Gastrocnemius medialis (tissue), 4 donors: ENCODE measurements at places on chromosomes 1 and 21.

GRCh38 chr1:199247891-199248290 is 609.1 kb downstream of the PTPRC start:
- no peak overlapping the region for H3K27ac ChIP-seq
- H3K36me3 ChIP-seq = no peaks in the 10 kb centered on the region
- no peak for DNase-seq
- no peaks in the 10 kb centered on the region for H3K4me1 ChIP-seq

- H3K4me1 ChIP-seq = no peaks in the 10 kb centered on the region
- H3K27me3 ChIP-seq = no peaks in the 10 kb centered on the region
- H3K4me3 ChIP-seq = no peak overlapping the region
- H3K36me3 ChIP-seq = no peaks in the 10 kb centered on the region
- H3K27ac ChIP-seq = no peak overlapping the region
- DNase-seq = no peak
Measured at GRCh38 chr21:21714426-21714825, 716.2 kb downstream of the NCAM2 start.

- H3K4me1 ChIP-seq = peaks cover 60% of the 10 kb centered on the region
- H3K36me3 ChIP-seq = peaks cover 35% of the 10 kb centered on the region
- H3K4me3 ChIP-seq = peak overlapping the region; percentile 74
- peak; percentile 73 for DNase-seq
- H3K27me3 ChIP-seq = no peaks in the 10 kb centered on the region
Measured at GRCh38 chr1:6599141-6599975, 3.3 kb downstream of the KLHL21 start.

GRCh38 chr1:8026153-8026975 is at the start of gene ERRFI1:
Gene ERRFI1, minus strand, starts transcription at chr1:8026309. Its CDS starts 10,690 bp downstream, at chr1:8015619.
- peak within 1 kb of the TSS; percentile 81 for H3K4me3 ChIP-seq
- H3K4me1 ChIP-seq = peaks cover 49% of the 10 kb centered on the region
- DNase-seq = peak; percentile 95
- peak within 1 kb of the TSS; percentile 87 for H3K27ac ChIP-seq
- no peaks in the 10 kb centered on the region for H3K27me3 ChIP-seq

DNA sequence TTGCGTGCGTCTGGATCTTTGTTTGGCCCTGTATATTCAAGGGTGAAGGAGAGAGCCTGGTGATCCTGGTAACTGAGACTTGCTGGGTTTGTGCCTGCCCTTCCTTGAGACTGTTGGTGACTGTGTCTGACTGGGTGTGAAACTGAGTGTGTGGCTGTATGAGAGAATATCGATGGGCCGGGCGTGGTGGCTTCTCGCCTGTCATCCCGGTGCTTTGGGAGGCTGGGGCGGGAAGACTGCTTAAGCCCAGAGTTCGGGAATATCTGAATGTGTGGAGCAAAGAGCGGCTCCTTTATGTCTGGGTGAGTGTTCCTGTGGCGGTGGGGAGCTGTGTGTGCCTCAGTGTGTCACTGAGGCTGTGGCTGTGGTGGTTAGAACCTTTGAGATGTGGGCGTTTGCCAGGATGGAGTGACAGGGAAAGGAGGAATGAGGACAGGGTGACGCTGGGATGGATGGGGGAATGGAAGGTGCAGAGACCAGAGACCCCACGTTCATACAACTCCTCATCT is 2.7 kb upstream of the MARCKSL1 start:
- no peaks in the 10 kb centered on the region for H3K27me3 ChIP-seq
- H3K36me3 ChIP-seq = no peaks in the 10 kb centered on the region
- DNase-seq = no peak
- no peak overlapping the region for H3K27ac ChIP-seq

GRCh38 chr1:45340816-45341466 is 701 bp upstream of the MUTYH start:
- H3K4me1 ChIP-seq = peaks cover 18% of the 10 kb centered on the region
- peak overlapping the region; percentile 99 for H3K27ac ChIP-seq
- peak overlapping the region; percentile 98 for H3K4me3 ChIP-seq

GRCh38 chr1:172323686-172324085 is 96.8 kb upstream of the C1orf105 start:
- H3K27me3 ChIP-seq = no peaks in the 10 kb centered on the region
- no peak overlapping the region for H3K27ac ChIP-seq
- DNase-seq = no peak
- peaks cover 3% of the 10 kb centered on the region for H3K4me1 ChIP-seq
- H3K4me3 ChIP-seq = no peak overlapping the region

- H3K27me3 ChIP-seq = no peaks in the 10 kb centered on the region
- H3K4me1 ChIP-seq = peaks cover 2% of the 10 kb centered on the region
- no peak for DNase-seq
- H3K36me3 ChIP-seq = no peaks in the 10 kb centered on the region
- H3K27ac ChIP-seq = no peak overlapping the region
Measured at GRCh38 chr1:53576866-53577760, 117.9 kb downstream of the DMRTB1 start.

DNA sequence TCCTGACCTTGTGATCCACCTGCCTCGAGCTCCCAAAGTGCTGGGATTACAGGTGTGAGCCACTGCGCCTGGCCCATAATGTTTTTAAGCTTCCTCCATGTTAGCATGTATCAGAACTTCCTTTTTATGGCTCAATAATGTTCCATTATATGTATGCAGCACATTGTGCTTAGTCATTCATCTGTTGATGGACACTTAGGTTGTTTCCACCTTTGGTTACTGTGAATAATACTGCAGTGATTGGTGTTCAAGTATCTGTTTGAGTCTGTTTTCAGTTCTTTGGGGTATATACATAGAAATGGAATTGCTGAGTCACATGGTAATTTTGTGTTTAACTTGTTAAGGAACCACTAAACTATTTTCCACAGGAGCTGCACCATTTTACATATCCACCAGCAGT is 17.7 kb downstream of the CMPK1 start:
- no peaks in the 10 kb centered on the region for H3K27me3 ChIP-seq
- no peaks in the 10 kb centered on the region for H3K36me3 ChIP-seq
- H3K4me3 ChIP-seq = no peak overlapping the region
- no peaks in the 10 kb centered on the region for H3K4me1 ChIP-seq
- no peak overlapping the region for H3K27ac ChIP-seq

- peaks cover 14% of the 10 kb centered on the region for H3K4me1 ChIP-seq
- no peak overlapping the region for H3K27ac ChIP-seq
- no peak for DNase-seq
Measured at GRCh38 chr1:53547231-53547790, 88.1 kb downstream of the DMRTB1 start.

DNA sequence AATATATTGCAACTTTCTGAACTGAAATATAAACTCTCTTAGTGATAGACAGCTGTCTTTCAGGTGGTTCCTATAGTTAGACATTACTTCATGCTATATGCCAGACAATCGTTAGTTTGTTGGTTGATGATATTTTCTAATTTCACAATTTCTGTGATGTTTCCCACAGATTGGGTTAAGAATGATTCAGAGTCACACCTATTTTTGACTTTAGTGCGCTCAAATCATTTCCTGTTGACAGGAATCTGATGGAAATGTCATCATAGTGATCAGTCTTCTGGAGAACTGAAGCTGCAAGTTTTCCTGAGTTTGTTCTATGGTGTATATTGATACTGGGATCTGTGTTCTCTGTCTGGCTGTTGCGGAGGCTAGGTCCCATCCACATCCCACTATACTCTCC is 119.7 kb downstream of the C1orf21 start:
- no peak overlapping the region for H3K4me3 ChIP-seq
- H3K36me3 ChIP-seq = peaks cover 11% of the 10 kb centered on the region
- H3K4me1 ChIP-seq = peaks cover 62% of the 10 kb centered on the region
- H3K27ac ChIP-seq = peak overlapping the region; percentile 96

- no peak for DNase-seq
- H3K4me1 ChIP-seq = no peaks in the 10 kb centered on the region
- H3K4me3 ChIP-seq = no peak overlapping the region
- H3K27ac ChIP-seq = no peak overlapping the region
- no peaks in the 10 kb centered on the region for H3K36me3 ChIP-seq
Measured at GRCh38 chr1:98205291-98206017, 284.6 kb upstream of the DPYD start.

- H3K4me1 ChIP-seq = no peaks in the 10 kb centered on the region
- no peak for DNase-seq
- H3K36me3 ChIP-seq = no peaks in the 10 kb centered on the region
- no peaks in the 10 kb centered on the region for H3K27me3 ChIP-seq
- H3K27ac ChIP-seq = no peak overlapping the region
- H3K4me3 ChIP-seq = no peak overlapping the region
Measured at GRCh38 chr21:31493350-31493880, 149.4 kb upstream of the TIAM1 start.

DNA sequence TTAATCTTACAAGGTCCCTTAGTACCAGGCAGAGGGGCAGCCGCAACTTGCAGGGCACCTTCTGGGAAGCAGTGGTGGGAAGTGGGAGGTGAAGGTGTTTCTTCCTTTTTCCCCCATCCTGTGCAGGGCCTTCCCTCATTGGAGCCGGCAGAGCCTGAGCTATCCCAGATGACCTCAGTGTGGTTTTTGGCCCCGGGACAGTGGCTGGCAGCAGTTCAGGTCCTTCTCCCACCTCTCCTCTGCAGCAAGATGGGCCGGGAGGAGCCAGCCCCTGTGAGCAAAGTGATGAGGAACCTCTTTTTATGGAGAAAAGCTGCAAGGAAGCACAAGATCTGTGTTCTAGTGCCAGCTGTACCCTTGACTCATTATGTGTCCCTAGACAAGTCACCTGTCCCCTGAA is 6.8 kb downstream of the PFKFB2 start:
- H3K27ac ChIP-seq = peak overlapping the region; percentile 95
- no peaks in the 10 kb centered on the region for H3K27me3 ChIP-seq
- H3K36me3 ChIP-seq = peaks cover 25% of the 10 kb centered on the region
- DNase-seq = no peak
- H3K4me3 ChIP-seq = no peak overlapping the region

DNA sequence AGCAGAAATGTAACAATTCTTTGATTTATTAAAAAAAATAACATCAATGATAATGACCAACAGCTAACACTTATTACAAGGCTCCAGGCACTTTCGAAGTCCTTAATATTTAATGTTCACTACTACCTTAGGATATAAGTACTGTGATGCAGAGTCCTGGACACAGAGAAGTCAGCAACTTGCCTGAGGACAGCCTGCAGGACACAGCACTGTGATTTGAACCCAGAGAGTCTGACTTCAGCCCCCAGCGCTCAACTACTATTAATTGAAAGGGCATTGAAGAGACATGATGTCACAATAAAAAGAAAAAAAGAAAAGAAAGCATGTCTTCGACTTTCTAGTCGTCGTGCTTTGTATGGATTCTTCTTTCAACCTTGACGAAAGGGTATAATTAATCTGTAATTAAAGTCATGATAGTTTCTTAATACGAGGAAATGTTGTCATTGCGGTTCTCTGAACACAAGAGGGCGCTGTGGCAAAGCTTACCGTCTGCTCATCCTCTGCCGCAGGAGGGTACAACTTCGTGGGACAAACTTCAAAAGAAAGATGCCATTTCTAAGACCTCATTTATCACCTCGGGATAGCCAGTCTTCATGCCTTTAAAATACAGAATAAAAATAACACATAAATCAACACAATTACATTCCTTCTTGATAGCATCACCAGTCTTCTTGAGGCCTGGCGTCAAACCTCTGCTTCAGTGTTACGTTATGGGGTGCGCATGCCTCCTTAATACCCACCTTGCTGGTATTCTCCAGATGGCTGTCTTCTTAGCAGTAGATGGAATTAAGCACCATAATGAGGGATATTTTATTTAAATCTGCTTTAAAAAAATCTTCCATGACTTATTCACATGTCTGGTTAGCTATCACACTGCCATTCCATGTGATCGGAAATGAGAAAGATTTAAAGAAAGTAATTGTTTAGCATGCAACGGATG is 240.1 kb downstream of the DISC1 start:
- H3K27me3 ChIP-seq = no peaks in the 10 kb centered on the region
- DNase-seq = no peak
- no peak overlapping the region for H3K4me3 ChIP-seq
- H3K27ac ChIP-seq = no peak overlapping the region

- no peak overlapping the region for H3K4me3 ChIP-seq
- no peaks in the 10 kb centered on the region for H3K36me3 ChIP-seq
- no peak for DNase-seq
- H3K27ac ChIP-seq = no peak overlapping the region
Measured at GRCh38 chr1:150909585-150910180, 16.5 kb upstream of the SETDB1 start.

DNA sequence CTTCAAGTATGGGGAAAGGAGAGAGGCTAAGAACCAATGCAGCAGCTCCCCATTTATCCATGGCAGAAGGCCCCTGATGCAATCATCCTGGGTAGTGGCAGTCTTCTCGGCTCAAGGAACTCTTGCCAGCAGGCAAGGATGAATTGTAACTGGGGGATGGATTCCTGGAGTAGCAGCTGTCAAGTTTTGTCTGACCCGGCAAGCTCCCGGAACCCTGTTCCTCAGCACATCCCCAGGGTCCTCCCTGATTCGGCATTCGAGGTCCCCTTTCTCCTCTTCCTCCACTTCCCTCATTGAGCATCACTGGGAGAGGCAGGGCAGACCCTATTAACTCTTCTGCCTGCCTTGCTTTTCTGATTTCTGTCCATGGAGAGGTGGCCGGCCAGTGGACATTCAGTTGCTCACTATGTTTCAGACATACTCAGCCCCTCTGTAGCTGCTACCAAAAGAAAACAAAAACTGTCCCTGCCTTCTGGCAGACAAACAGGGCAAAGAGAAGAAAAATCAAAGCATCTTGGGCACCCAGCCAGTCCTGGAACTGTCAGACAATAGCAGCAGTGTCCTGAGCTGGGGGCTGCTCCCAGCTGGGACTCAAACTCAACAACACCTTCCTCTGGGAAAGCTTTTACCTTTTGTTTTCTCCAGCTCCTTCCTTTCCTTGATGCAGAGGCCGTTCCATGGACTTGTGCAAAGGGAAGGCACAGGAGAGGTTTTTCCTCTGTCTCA is 5.6 kb upstream of the PTCH2 start:
- H3K27me3 ChIP-seq = no peaks in the 10 kb centered on the region
- H3K36me3 ChIP-seq = peaks cover 9% of the 10 kb centered on the region
- no peak overlapping the region for H3K4me3 ChIP-seq
- H3K4me1 ChIP-seq = no peaks in the 10 kb centered on the region
- H3K27ac ChIP-seq = no peak overlapping the region

GRCh38 chr1:27327964-27328363 is 6.0 kb downstream of the TMEM222 start:
- H3K4me1 ChIP-seq = peaks cover 33% of the 10 kb centered on the region
- H3K27ac ChIP-seq = no peak overlapping the region
- H3K36me3 ChIP-seq = peaks cover 21% of the 10 kb centered on the region
- H3K4me3 ChIP-seq = no peak overlapping the region

DNA sequence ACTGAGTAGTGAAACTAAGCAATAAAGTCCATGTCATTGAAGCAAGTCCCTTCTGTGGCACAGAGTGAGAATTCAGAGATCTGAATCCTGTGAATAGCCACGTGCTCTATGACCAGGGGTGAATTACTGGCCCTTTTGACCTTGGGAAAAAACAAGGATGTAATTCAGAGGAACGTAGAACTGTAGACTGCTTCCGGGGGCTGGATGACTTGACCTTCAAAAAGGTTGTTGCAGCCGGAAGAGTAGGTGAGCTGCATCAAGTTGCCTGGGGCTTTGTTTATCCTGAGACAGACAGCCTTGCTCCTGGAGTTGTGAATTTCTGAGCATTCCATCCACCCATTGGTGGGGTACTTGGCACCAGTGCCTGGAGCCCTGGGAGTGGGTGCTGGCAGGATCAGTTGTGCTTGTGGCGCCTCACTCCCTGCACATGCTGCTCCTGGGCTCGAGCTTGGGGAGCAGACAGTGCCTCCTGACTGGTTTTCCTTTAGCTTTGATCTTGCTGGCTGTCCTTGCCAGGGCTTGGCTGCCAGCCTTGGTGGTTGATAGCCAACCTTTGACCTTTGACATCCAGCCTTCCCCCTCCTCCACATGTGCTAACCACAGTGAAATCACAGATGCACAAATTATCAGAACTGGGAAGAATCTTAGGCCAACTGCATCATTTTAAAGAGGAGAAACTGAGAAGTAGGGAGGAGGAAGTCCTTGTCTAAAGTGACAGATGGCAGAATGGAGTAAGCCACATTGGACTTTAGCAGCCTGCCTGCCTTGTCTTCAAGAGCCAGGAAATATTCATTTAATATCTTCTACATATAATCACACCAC is 16.2 kb upstream of the MYOG start:
- H3K36me3 ChIP-seq = no peaks in the 10 kb centered on the region
- H3K4me3 ChIP-seq = no peak overlapping the region
- H3K27me3 ChIP-seq = no peaks in the 10 kb centered on the region
- no peak for DNase-seq
